ENCODE measurements at places on chromosomes 3 and 15.

DNA sequence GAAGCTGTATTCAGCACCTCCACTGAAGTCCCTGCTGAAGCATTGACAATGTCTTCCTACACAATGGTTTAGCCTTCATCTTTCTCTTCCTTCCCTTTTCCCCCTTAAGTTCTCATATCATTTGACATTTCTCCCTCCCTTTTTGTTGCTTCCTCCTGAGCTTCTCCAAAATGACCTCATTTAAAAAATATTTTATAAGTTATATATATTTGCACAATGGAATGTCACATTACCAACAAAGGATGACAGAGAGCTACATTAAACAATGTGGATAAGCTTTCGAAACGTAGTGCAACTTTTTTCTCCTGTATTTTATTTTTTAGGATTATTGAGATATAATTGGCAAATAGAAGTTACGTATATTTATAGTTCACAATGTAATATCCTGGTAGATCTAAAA, 13.2 kb upstream of the DLG1 start:
- DNase-seq: no peak

- DNase-seq: no peak
Measured at GRCh38 chr3:165158011-165158410, 38.2 kb downstream of the SLITRK3 start.

DNA sequence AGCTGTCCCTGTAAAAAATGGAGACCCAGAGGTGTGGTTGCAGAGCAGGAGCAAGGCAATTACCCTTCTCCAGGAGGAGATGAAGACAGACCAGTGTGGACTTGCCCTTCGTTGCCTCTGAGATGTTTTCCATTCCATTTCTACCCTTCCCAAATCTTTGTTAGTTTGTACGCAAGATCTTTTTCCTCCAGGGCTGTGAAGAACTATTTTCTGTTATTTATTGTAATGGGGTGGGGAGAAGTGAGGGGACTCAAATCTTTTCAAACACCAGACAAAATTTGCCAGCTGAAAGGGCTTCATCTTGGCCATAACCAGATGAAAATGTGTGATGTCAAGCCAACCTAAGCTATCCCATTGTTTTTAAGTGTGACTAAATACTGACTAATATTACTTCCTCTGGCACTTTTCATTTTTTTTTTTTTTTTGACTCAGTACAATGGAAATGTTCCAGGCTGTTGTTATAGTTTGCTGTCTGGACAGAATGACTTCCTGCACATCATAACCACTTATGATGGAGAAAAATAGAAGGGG, 271.3 kb upstream of the TPRG1 start:
- no peak for DNase-seq

- peak; percentile 67 for DNase-seq
Measured at GRCh38 chr3:121995161-121996137, 26.6 kb downstream of the ILDR1 start.

GRCh38 chr3:2476996-2477395, 378.3 kb downstream of the CNTN4 start:
- no peak for DNase-seq

DNA sequence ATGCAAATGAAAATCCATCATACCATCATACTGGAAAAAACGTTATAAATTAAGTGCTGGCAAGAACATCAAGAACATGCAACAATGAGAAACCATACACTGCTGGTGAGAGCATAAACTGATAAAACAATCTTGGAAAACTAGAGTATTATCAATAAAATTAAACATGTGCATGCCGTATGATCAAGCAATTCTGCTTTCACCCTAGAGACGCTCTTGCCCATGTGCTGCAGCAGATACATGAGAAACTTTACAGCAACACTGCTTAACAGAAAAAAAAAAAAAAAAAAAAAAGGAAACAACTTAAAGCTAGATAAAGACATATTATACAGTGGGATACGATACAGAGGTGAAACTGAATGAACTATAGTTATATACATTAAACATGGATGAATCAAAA, 21.8 kb downstream of the SPG11 start:
- no peak for DNase-seq

GRCh38 chr3:170760174-170760526, 109.8 kb downstream of the RPL22L1 start:
- DNase-seq: no peak

DNA sequence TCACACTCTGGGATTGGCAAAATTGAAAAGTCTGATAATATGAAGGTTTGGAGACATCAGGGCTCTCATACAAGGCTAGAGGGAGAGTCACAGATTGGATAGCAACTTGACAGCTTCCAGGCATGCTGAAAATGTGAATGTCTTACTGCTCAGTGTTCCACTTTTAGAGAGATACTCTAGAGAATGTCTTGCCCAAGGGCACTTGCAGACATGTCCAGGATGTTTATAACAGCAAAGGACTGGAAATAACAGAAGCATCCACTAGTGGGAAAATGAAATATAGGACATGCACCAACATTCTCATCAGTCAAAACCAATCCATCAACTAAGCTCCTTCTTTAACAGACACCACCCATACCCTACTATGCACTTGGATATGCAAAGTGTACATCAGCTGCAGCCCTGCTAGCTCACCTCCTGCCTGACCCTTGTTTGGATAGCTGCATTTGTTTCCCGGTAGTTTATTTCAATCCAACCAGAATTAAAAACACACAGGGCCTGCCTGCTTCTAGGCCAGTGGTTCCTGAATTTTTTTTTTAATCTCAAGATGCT, 101.6 kb upstream of the ARHGEF3 start:
- DNase-seq: no peak

- DNase-seq: peak; percentile 43
Measured at GRCh38 chr3:129195731-129196256, 12.1 kb upstream of the CNBP start.
